Activated T-cell treated with anti-CD3 and anti-CD28 coated beads, Interleukin-2, amount 50 U/mL, for 72 hours (primary cell): ENCODE measurements at places on chromosomes 7 and 10. TPM values are rescaled to one million over a fixed set of nuclear protein-coding genes. Genes with fewer than 3 reads are reported as not detected.

POLR2J2 gene
- total RNA-seq, result 11.4 TPM

CHST3 gene
- 0.16 TPM for total RNA-seq

GJD4 gene
- not detected for total RNA-seq

SP8 gene
- not detected for total RNA-seq
